CD4-positive, alpha-beta T cell treated with Interleukin-1 beta for 1 hour (primary cell): ENCODE measurements at places on chromosomes 6 and 20.

GRCh38 chr6:113635222-113635986 lies 221.7 kb upstream of the MARCKS start:
- DNase-seq: no peak

- no peak for DNase-seq
Measured at GRCh38 chr6:33628401-33628964, 7.4 kb downstream of the ITPR3 start.

DNA sequence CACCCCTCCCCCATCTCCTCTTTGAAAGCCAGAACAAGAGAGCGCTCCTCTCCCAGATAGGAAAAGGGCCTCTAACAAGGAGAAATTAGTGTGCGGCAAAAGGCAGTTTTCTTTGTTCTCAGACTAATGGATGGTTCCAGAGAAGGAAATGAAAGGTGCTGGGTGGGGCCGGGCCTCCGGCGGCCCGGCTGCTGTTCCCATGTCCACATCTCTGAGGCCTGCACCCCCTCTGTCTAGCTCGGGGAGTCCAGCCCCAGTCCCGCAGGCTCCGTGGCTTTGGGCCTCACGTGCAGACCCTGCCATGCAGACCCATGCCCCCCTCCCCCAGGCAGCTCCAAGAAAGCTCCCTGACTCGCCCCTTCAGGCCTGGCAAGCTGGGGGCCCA lies 35.8 kb upstream of the MRGBP start:
- DNase-seq: no peak

- no peak for DNase-seq
Measured at GRCh38 chr20:43564993-43565757, 6.3 kb downstream of the SGK2 start.

- no peak for DNase-seq
Measured at GRCh38 chr6:80733641-80734040, 627.2 kb downstream of the BCKDHB start.

GRCh38 chr20:13883425-13883824 lies 98.6 kb downstream of the NDUFAF5 start:
- no peak for DNase-seq

- no peak for DNase-seq
Measured at GRCh38 chr6:151091571-151091970, 148.2 kb upstream of the AKAP12 start.

DNA sequence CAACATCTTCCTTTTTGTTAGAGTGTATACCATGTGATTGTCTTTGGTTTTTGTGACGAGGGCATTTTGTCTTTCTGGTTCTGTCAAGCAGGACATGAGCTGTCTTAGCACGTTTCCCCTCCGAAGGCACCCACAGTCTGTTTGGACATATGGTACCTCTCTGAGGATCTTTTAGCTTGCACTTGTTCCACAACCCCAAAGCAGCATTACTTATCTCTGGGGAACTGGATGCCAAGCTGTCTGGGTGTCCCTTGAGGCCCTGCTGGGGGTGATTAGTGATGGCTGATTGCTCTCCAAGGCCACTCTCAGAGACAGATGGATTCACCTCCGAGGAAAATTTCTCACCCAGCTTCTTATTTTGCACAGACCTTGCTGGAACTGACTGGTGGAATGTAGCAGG lies 445.0 kb upstream of the CHD6 start:
- DNase-seq: no peak

GRCh38 chr6:143583542-143584327 lies 72.2 kb upstream of the FUCA2 start:
- DNase-seq: no peak

DNA sequence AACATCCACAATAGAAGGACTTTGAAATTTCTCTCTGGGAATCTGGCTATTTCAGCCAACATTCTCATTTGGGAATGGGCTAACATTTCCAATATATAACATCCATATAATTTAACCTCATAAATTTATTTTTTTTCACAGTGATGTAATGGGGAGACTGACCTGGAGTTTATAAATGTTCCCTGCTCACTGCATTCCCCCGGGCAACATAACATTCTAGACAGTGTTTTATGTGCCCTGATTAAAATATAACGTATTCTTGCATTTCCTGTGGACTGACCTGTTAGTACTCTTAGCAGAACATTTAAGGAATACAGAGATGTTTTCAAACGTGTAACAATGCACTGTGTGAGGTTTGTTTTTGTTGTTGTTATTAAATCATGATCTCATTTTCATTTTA lies 20.9 kb downstream of the TSHZ2 start:
- DNase-seq: no peak
